ENCODE measurements at places on chromosomes 4 and X. TPM values are rescaled to one million over a fixed set of nuclear protein-coding genes. Genes with fewer than 3 reads are reported as not detected.
A peak's percentile ranks its signal among the peaks of the same experiment; 100 is the strongest.

DNA sequence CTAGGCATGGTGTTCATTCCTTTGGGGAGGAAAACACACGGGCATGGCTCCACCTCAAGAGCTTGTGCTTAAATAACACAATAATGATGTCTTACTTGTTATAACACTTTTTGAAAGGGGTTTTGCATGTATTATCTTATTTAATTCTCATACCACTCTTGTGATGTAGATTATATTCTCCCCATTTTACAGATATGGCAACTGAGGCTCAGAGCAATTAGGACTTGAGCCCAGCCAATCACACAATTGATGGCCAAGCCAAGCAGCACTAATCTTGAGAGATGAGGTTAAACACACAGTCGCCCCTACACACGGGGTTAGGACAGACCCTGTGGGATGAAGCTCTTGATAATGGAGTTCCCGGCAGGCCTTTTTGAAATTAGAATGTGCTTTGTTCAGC is 45.1 kb downstream of the BCORL1 start:
- DNase-seq: no peak

GRCh38 chrX:25072247-25072646 is 56.5 kb upstream of the ARX start:
- no peak for DNase-seq

- no peak for DNase-seq
Measured at GRCh38 chrX:47093248-47093647, 15.0 kb downstream of the RGN start.

GRCh38 chr4:8255698-8256441 is 13.7 kb upstream of the HTRA3 start:
- DNase-seq: peak; percentile 15

DNA sequence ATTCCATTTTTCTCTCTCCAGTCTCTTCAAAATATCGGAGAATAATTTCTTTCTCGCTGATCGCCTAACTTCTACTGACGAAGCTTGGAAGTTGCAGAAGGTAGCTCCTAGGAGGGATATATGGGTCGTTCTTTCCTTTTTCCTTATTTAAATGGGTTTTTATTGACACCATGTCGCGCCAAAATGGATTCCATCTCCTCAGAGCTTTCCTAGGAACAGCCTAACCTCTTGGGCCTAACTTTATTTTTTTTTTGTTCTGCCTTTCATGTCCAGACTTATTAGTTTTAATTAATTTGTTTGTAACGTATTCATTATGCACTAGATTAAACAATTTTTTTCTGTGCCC is 359.4 kb upstream of the ZCCHC13 start:
- no peak for DNase-seq

- DNase-seq: peak; percentile 4
Measured at GRCh38 chrX:41384051-41384705, 50.2 kb downstream of the DDX3X start.

DNA sequence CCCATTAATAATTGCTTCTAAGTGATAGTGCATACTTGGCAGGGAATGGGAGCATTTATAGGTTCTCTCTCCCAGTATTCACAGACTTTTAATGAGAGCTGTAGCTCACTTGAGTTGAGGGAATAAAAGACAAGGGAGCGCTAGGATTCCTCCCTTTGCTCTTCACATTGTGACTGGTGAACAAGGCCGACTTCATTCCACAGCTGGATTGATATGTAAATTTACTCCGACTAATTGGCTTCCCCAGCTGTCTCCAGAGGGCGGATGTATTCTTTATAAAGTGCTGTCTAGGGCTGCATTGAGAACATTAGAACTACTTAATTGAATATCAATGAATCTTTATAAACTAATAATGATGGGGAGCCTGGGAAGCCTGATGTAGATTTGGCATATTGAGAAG is 63.4 kb downstream of the GPR50 start:
- no peak for DNase-seq

GRCh38 chr4:36024901-36025660 is 219.2 kb downstream of the ARAP2 start:
- DNase-seq: no peak

DNA sequence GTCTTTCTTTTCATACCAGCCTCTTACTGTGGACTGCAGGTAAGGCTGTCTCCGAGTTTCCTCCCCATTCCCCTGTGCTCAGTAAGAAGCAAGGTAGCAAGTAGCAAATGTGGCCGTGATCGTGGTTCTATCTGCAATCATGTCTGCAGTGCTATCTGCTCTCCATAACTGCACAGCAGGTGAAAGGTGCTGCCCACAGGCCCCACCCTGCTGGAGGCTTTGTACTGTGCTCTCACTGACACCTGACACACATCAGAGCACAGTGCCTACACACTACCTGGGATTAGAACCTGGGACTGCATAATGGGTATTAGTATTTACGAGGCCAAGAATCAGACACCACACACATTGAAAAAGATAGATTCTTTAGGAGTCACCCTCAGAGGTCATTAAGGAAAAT is 15.3 kb downstream of the PGRMC1 start:
- DNase-seq: no peak

DNA sequence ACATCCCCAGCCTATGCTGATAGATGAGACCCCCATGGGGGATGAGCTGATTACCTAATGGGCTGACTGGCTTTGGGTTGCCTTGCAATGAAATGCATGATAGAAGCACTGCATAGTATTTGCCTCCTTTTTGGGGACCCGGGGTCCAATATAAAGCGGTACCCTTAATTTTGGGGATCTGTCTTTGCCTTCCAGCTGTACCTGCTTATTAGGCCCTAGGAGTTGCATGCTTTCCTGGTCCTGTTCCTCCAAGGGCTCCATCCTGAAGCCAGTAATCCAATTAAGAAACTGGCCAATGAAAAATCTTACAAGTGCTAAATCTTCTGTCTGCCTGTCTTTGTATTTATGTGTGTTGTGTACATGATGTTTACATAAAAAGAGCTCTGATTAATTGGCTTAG is 791.6 kb downstream of the TRIML1 start:
- no peak for DNase-seq

GRCh38 chr4:138758876-138759553 is 256.6 kb upstream of the NOCT start:
- DNase-seq: no peak

GRCh38 chrX:119181491-119181890 is 53.9 kb upstream of the KIAA1210 start:
- peak; percentile 5 for DNase-seq

DNA sequence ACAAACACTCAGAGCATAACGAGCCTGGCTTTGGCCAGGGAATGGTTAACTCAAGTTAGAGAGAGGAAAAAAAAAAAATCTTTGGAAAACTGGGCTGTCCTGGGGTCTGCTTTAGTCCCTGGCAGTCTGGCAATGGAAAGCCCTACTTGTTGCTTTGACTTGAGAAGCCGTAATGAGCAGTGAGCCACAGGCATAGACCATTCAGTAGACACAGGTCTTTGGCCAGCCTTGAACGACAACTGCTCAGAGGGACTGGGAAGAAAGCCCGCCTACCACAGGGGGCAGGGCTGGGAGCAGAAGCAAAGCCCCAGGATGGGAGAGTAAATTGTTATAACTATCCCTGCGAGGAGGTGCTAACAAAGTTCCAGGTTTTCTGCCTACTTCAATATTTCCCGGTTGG is 25.9 kb downstream of the SLC25A43 start:
- no peak for DNase-seq

DNA sequence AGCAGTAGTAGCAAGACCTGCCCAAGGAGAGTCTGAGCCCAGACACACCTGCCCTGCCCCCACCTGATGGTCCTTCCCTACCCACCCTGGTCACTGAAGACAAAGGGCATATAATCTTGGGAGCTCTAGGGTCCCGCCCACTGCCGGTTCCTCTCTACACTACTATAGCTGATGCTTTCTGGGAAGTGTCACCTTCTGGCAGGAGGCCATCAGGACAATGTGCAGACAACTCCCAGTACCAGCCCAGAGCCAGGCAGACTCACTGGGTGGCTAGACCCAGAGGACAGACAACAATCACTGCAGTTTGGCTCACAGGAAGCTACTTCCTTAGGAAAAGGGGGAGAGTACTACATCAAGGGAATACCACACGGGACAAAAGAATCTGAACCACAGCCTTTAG is 312.7 kb downstream of the SPRY1 start:
- no peak for DNase-seq

DNA sequence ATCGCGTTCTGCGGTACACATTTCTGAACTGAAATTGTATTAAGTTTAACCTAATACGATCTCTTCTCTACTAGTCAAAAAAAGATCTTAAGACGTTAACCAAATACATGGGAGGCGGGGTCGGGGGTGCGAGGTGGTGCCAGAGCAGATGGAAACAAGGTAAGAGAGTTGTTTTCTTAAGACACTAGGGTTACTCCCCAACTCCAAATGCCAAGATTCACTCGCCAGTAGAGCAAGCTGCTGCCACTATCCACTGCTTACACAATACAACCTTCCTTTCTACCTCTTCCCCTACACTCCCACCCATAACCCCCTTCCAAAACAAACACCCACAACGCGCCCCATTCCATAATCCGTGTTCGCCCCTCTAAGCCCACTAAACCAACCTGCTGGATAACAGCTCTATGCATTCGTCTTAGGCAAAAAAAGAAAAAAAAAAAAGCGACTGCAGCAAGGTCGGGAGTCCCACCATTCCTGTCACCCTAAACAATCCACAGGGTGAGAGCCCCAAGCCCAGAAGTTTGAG is 1.3 kb downstream of the LCORL start:
- peak; percentile 10 for DNase-seq

DNA sequence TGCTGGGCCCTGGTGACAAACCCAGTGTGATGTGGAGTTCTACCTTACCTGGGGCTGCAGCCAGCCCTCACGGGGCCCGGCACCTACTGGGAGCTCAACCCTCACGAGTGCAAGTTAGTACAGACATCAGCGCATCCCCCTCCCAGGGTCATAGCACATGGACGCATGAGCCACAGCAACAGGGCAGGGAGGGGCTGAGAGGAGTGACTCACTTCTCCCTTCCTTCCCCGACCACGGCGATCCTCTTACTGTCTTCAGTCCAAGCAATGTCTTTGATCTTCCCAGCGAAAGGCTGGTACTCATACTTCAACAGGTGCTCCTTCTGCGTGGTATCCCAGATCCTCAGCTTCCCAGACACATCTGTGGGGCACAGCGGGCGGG is 17.8 kb downstream of the WDR1 start:
- no peak for DNase-seq

- no peak for DNase-seq
Measured at GRCh38 chr4:38684271-38684670, 20.3 kb downstream of the KLF3 start.

DNA sequence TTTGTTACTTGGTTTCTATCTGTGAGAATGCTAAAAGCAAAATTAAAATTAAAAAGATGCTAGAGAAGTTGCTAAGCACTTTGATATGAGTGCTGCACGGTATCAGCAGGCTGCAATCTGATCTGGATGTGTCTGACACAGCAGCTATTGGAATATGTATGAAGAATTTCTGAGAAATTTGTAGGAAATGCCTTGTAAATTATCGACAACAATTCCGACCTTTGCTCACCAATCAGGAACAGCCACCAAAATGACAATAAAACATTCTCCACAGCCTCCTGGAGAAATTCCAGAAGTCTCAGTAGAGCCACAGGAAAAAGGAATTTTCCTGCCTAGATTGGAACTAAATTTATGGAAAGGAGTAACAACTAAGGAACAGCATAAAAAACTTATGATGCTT is 82.5 kb downstream of the TIGD2 start:
- DNase-seq: no peak

DNA sequence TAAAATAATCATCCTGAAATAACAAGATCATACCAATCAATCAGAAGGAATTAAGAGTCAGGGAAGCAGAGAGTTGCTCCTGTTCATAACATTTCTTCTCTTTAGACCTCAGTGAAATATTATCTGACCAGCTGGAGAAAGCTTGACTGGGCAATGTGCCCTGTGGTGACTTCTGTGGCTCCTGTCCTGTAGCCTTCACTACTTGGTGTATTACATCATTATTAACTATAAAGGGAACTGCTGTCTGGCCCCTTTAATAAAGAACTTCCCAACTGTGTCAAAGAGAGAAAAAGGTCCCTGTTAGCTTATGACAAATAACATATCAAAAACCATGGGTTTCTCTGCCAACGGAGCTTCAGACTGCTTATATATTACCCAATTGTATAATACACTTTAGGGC is 18.0 kb downstream of the OPHN1 start:
- DNase-seq: no peak

DNA sequence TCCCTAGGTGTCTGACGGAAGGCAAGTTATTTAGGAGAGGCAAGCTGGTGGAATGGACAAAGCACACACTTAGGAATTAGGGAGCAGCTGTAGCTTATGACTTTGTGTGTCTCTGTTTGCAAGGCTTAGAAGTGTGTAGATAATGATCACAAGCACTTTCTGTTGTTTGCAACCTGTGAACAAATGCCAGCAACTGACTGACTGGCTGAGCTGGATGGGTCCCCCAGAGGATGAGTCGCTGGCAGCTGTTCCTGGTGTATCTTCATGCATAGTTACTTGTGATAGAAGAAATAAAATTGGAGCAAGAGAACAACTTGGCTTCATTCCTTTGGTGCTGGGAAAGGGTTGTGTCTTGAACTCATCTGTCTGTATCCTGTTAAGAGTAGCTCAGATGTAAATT is 64.2 kb upstream of the BEND4 start:
- DNase-seq: peak; percentile 13

DNA sequence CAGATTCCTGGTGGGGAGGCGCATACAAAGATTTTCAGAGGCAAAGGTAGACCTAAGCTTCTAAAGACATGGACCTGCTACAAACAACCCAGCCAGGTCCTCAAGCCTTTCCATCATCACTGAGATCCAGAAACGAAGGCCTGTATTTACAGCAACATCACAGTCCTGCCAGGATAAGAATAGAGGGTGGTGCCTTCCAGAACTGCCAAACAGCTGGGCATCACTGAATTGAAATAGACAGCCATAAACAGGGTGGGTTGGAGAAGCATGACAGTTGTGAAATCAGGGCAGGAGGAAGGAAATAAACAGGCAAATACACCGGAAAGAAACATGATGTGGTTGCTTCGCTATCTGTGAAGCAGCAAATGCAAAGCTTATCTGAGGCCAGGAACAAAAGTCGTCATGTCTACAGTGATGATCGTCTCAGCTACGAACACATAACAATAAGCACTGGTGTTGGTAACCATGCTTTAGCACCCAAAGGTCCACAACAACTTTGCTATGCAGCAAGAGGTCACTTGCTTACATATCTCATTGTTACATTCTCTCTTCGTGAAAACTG is 6.7 kb upstream of the TMEM154 start:
- no peak for DNase-seq

Gene PABPC1L2B
- total RNA-seq: 2.0 TPM

Gene CHRDL1
- 49.1 TPM for total RNA-seq

Gene DCK
- total RNA-seq: 17.0 TPM

Gene LUZP4
- 10.1 TPM for total RNA-seq

Gene FATE1
- total RNA-seq: 1,003 TPM

Gene GALNTL6
- 0.85 TPM for total RNA-seq

Gene CT83
- total RNA-seq: not detected

Gene SSX4B
- not detected for total RNA-seq

Gene USP51
- 1.0 TPM for total RNA-seq

Gene SYTL5
- total RNA-seq: 2.1 TPM

Gene FGD1
- total RNA-seq: 6.6 TPM

Gene ITIH6
- total RNA-seq: 1.0 TPM

Gene FAM156A
- 55.5 TPM for total RNA-seq

Gene ERVMER34-1
- 1.2 TPM for total RNA-seq

Gene PRDM8
- 58.0 TPM for total RNA-seq

Gene RPS6KA6
- 5.3 TPM for total RNA-seq

Gene CPZ
- 15.1 TPM for total RNA-seq

Gene TLR2
- 5.5 TPM for total RNA-seq
